ENCODE measurements at places on chromosomes 11 and 22. TPM values are rescaled to one million over a fixed set of nuclear protein-coding genes. Genes with fewer than 3 reads are reported as not detected.

GRCh38 chr11:36743039-36743438 is 145.0 kb upstream of the RAG2 start:
- H3K36me3 ChIP-seq = no peaks in the 10 kb centered on the region
- DNase-seq = no peak
- no peak overlapping the region for H3K4me3 ChIP-seq
- no peaks in the 10 kb centered on the region for H3K4me1 ChIP-seq

DNA sequence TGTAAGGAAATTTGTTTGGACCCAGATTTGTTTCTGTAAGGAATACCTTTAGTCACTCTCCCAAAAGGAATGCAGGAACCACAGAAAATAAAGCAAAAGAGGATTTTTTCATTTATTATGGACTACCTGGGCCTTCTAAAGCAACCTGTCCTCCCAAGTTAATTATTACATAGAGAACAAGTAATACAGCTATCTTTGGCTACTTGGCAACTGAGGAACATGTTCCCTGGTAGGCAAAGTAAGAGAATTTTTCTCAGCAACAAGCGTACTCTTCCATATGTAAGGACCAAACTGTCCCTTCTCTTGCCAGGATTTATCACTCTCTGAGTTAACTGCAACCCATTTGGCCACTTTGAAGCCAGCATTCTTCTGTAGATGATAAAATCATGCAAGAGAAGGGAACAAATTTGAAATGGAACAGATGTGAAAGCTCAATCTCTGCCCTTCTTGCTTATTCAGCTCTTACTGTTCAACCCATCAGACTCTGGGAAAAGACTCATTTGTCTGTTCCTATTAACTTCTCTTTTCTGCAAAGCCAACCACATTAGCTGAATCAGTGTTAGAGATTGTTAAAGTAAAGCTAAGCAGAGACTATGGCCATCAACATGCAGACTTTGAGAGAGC is 190.2 kb downstream of the SWAP70 start:
- 0 out of 2 replicates have a peak, but pooled peaks cover 2% of the 10 kb centered on the region for H3K36me3 ChIP-seq
- peak overlapping the region; percentile 60 for H3K27ac ChIP-seq
- DNase-seq = no peak

- H3K27me3 ChIP-seq = no peaks in the 10 kb centered on the region
- H3K36me3 ChIP-seq = no peaks in the 10 kb centered on the region
- no peak overlapping the region for H3K4me3 ChIP-seq
- H3K27ac ChIP-seq = no peak overlapping the region
- H3K4me1 ChIP-seq = no peaks in the 10 kb centered on the region
Observed at GRCh38 chr11:34819740-34820482, 96.3 kb downstream of the APIP start.

DNA sequence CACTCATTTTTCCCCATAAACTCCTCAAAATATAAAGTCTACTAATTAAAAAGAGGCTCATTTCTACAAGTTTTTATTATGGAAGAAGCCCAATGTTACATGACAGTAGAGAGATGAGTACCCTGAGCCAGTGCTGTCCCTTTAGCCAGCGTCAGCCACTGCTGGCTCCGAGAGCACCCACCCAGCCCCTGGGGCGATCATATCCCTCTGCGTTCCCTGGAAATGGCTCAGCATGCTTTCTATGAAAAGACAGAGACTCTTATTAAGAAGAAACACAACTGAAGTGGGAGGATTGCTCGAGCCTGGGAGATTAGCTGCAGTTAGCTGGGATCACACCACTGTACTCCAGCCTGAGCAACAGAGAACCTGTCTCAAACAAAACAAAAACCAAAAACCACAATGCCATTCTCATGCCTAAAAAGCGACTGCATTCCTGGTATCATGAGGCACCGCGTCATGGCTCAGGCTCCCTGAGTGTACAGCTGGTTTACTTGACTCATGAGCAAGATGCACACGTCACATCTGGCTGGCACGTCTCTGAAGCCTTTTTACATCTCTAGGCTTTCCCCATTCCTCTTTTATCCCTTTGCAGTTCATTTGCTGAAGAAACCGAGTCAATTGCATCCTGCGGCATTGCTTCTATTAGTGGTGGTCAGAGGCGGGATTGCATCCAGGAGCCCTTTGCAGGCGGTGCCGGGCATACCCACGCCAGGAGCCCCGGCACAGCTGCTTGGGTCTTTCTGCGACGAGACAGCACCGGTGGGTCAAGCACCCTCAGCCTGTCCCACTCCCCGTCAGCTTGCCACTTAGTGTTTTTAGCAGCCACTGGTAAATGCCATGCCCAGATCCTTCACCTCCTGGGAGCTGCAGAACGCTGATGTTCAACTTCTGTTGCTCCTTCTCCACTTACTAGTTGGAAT is 119.9 kb downstream of the CTTN start:
- no peak overlapping the region for H3K27ac ChIP-seq
- H3K27me3 ChIP-seq = peaks cover 2% of the 10 kb centered on the region
- H3K36me3 ChIP-seq = no peaks in the 10 kb centered on the region
- no peak overlapping the region for H3K4me3 ChIP-seq
- H3K4me1 ChIP-seq = no peaks in the 10 kb centered on the region
- peak; percentile 32 for DNase-seq

- H3K27ac ChIP-seq = no peak overlapping the region
- H3K4me3 ChIP-seq = no peak overlapping the region
- H3K4me1 ChIP-seq = no peaks in the 10 kb centered on the region
- H3K36me3 ChIP-seq = no peaks in the 10 kb centered on the region
- H3K27me3 ChIP-seq = no peaks in the 10 kb centered on the region
Observed at GRCh38 chr22:30511109-30511508, 5.6 kb upstream of the SEC14L4 start.

- H3K36me3 ChIP-seq = no peaks in the 10 kb centered on the region
- H3K4me3 ChIP-seq = no peak overlapping the region
- no peak overlapping the region for H3K27ac ChIP-seq
- DNase-seq = peak; percentile 10
- peaks cover 23% of the 10 kb centered on the region for H3K27me3 ChIP-seq
Observed at GRCh38 chr11:72483412-72484186, 49.3 kb upstream of the CLPB start.

GRCh38 chr11:58059007-58059350 is 28.2 kb downstream of the OR6Q1 start:
- H3K4me1 ChIP-seq = no peaks in the 10 kb centered on the region
- no peaks in the 10 kb centered on the region for H3K27me3 ChIP-seq
- H3K36me3 ChIP-seq = no peaks in the 10 kb centered on the region
- no peak overlapping the region for H3K4me3 ChIP-seq
- DNase-seq = no peak

- no peaks in the 10 kb centered on the region for H3K36me3 ChIP-seq
- H3K4me3 ChIP-seq = no peak overlapping the region
- H3K27me3 ChIP-seq = no peaks in the 10 kb centered on the region
- no peak overlapping the region for H3K27ac ChIP-seq
Observed at GRCh38 chr11:115272925-115273324, 231.3 kb downstream of the CADM1 start.

GRCh38 chr22:25085930-25086901 is 113.4 kb upstream of the CRYBB3 start:
- H3K36me3 ChIP-seq = no peaks in the 10 kb centered on the region
- no peak overlapping the region for H3K27ac ChIP-seq
- H3K27me3 ChIP-seq = no peaks in the 10 kb centered on the region
- DNase-seq = no peak
- H3K4me3 ChIP-seq = no peak overlapping the region
- no peaks in the 10 kb centered on the region for H3K4me1 ChIP-seq

DNA sequence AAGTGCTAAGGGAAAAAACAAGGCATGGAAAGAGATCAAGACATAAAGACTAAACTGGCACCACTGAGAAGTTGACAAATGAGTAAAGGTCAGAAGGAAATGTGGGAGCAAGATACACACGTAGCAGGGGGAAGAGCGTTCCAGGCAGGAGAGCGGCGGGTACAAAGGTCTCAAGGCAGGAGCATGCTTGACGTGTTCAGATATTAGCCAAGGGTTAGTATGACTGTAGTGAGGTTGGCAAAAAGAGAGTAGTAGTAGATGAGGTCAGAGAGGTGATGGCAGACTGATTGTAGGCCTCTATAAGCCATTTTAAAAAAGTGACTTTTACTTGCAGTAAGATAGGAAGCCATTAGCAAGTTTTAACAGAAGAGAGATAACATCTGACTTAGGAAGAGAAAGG is 9.9 kb downstream of the SYT9 start:
- H3K36me3 ChIP-seq = no peaks in the 10 kb centered on the region
- H3K4me3 ChIP-seq = no peak overlapping the region
- no peak overlapping the region for H3K27ac ChIP-seq
- DNase-seq = no peak
- no peaks in the 10 kb centered on the region for H3K27me3 ChIP-seq

The IGF2 gene
- total RNA-seq = 14.5 TPM

The GAL3ST1 gene
- 1.1 TPM for total RNA-seq

The GAB4 gene
- not detected for total RNA-seq

The GVQW3 gene
- 3.2 TPM for total RNA-seq

The DERL3 gene
- total RNA-seq = 1.0 TPM

The SCGB1C1 gene
- total RNA-seq = not detected

The DNAJB7 gene
- total RNA-seq = not detected

The TIMM10B gene
- 63.8 TPM for total RNA-seq
